Stimulated activated naive CD4-positive, alpha-beta T cell treated with Interleukin-2 at 50 U/mL for 16 hours (primary cell): ENCODE measurements at places on chromosomes 4 and X.

DNA sequence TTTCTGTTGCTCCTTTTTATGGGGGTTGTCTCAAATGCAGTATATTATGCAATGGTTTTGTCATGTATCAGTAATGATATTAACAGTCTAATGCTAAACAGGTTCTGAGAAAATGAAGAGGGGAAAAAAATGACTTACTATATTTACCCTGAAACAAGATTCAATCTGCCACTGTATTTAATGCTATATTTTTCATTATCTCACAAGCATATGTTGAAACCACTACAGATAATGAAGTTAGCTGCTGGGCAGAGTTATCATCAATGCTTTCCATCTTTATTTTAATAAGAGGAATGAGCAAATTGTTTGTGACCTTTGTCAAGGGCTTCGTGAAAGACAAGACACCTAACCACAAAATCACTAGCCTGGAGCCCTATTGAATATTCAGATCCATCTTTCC is 32.6 kb upstream of the NAA11 start:
- no peak for DNase-seq

- no peak for DNase-seq
Observed at GRCh38 chr4:184400375-184400870, 73.9 kb downstream of the IRF2 start.

- DNase-seq: no peak
Observed at GRCh38 chr4:74021601-74022000, 16.9 kb downstream of the CXCL3 start.

GRCh38 chr4:150771382-150771781 is 189.4 kb downstream of the MAB21L2 start:
- DNase-seq: no peak

DNA sequence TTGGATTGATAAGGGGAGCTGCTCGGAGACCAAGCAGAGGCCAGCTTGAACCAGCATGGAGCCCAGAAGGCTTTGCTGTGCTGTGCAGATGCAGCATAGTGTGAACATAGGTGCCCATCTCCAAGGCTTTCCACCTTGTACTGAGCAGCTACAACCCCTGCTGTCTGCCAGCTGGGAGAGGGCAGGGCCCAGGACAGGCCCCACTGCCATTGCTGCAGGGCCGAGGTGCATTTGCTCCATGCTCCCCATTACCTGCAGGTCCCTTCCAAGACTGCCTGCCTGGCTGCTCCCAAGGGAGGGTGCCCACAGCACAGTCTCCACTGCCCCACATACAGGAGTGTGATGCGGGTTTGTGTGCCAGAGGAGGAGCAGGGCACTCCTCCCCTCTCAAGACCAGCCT is 1016.0 kb upstream of the INTU start:
- DNase-seq: no peak

- DNase-seq: no peak
Observed at GRCh38 chrX:153603131-153603656, 4.3 kb upstream of the CCNQ start.

- DNase-seq: peak; percentile 40
Observed at GRCh38 chr4:184416913-184417734, 57.2 kb downstream of the IRF2 start.

- DNase-seq: no peak
Observed at GRCh38 chrX:53089224-53089842, 4.6 kb upstream of the KANTR start.

DNA sequence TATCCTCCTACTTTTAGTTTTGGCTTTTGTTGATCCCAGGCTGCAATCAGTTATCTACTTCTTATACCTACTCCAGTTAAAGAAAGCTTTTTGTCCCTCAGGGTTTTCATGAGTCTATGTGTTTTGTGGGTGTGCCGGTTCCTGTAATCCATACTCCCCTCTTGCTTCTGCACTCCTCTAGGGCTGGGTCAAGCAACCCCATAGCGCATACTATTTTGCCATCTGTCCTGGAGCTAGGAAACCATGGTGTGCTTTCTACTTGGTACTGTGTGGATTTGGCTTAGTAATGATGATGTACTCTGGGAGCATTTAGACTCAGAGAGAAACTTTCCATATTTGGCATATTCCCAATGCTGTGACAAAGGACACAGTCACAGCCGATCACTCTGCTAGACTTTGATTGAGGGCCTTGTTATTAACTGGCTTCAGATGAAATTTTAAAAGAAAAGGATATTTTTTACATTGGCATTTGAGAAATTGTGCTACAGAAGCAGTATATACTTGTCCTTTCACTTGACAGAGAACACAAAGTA is 86.1 kb upstream of the GRXCR1 start:
- DNase-seq: no peak

GRCh38 chr4:21002976-21003375 is 302.7 kb downstream of the PACRGL start:
- no peak for DNase-seq
